Right cardiac atrium (tissue), 5 donors: ENCODE measurements at places on chromosomes 13 and 19. TPM values are rescaled to one million over a fixed set of nuclear protein-coding genes. Genes with fewer than 3 reads are reported as not detected.

The TMEM221 gene
- not detected for total RNA-seq

The APLP1 gene
- 26.3 TPM for total RNA-seq

The KCNRG gene
- 0.37 TPM for total RNA-seq

The ASF1B gene
- total RNA-seq = 1.4 TPM

The ARL11 gene
- 0.69 TPM for total RNA-seq

- no peak for DNase-seq
Measured at GRCh38 chr13:71214821-71215220, 652.2 kb downstream of the DACH1 start.

- no peak for DNase-seq
Measured at GRCh38 chr13:42804244-42804874, 23.0 kb downstream of the FAM216B start.

GRCh38 chr13:76942363-76942762, 5.9 kb upstream of the ACOD1 start:
- DNase-seq = no peak

GRCh38 chr19:4322942-4323665, 15.5 kb downstream of the STAP2 start:
- DNase-seq = no peak

- DNase-seq = no peak
Measured at GRCh38 chr19:4593409-4593851, 33.9 kb upstream of the SEMA6B start.
